ENCODE measurements at places on chromosomes 16 and 17. TPM values are rescaled to one million over a fixed set of nuclear protein-coding genes. Genes with fewer than 3 reads are reported as not detected.

DNA sequence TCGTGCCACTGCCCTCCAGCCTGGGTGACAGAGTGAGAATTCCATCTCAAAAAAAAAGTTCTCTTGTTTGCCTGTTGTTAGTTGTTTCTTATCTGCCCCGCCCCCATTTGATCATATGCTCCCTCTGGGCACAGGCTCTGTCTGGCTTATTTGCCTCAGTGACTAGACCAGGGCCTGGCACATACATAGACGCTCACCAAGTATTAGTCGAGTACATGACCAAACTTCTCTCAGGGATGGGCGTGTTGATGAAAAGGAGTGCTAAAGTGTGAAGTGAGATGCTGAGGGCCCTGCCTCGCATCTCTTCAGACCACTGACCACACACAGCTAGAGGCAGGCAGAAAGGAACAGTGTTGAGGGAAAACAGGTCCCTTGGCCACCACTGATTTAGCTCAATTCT, 3.3 kb upstream of the HELZ start:
- no peak for DNase-seq

- DNase-seq: no peak
Observed at GRCh38 chr17:35795007-35795870, at the start of gene MMP28. Gene MMP28, minus strand, starts transcription at chr17:35795641. Its CDS starts 264 bp downstream, at chr17:35795377.

GRCh38 chr16:17362946-17363345, 107.8 kb downstream of the XYLT1 start:
- DNase-seq: no peak

- no peak for DNase-seq
Observed at GRCh38 chr17:37037590-37038155, 88.9 kb downstream of the AATF start.

GRCh38 chr16:75074920-75075687, 41.5 kb downstream of the LDHD start:
- DNase-seq: no peak

Gene ORC6
- total RNA-seq: 2.4 TPM

Gene ACD
- total RNA-seq: 10.0 TPM

Gene GNG13
- total RNA-seq: not detected

Measured in renal cortical epithelial cell (primary cell).